ENCODE measurements at places on chromosomes 2 and 18.

DNA sequence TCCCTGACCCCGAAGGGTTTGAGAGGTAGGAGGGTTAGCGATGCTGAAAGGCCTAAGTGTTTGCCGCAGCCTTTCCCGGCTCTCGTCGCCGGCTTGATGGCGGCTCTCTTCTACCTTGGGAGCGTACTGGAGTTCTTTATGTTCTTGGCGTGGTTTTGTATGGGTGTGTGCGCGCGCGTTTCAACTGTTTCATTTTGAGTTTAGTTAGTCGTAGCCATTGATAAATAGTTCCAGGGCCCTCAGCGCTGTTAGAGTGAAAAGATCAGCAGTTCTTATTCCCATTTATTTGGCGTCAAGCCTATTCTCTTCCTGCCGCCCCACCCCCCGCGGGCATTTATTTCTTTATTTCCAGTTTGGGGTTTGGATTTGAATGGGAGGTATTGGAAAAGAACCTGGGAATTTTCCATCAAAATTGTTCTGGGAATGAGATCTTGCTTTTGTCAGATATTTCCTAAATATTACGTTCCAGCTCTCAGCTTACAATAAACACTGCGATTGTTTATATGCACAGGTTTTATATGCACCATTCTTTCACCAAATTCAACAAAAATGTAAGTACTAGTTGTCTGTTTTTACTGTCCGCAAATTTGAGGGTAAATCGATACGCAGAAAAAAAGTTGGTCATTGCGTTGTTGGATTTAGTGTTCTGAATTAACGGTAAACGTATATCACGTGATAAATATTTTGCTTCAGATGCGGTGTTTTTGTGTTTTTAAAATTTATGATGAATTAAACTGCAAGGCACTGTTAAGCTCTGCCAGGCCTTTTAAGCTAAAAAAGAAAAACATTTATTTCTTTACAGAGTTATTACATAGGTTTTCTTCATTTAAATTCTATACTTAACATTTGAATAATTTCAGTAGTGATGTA lies 954 bp downstream of the CCNT2 start:
- peak; percentile 75 for DNase-seq

GRCh38 chr18:10525371-10525691 lies 496 bp upstream of the NAPG start:
- no peak for DNase-seq

DNA sequence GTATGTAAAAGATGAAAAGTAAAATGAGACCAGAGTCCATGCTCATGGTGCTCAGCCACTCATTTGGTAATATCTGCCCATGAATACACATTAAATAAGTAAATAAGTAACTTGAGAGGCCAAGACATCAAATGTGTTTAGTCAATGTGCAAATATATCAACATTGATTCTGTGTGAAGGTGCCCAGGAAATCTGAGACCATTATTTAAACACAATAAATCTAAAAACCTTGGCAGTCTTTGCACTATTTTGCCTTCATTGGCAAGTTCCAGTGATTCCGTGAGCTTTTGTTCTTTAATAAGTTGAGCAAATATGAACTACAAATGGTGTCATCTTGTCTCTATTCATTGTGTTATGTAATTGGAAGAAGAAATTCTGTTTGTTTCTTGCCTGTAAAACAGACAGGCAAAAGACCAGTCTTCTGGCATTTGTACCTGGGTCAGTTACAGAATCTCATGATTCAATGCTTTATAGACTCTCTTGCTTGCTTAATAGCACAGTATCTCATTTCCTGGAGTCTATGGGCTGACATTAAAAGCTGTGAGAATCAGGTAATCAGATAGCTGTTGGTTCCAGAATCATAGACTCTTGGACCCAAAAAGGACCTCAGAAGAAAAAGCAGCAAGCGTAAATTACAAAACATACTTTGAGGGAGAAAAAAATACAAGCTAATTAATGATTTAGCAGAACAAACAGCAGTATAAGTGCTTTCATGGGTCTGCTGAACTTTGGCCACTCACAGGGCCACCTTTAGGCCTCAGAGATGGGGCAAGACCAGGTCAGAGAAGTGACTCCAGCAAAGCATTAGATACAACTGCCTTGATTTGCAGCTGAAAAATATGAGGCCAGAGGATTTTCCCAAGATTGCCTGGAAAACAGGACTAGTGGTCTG lies 20.0 kb upstream of the SERPINB3 start:
- no peak for DNase-seq

DNA sequence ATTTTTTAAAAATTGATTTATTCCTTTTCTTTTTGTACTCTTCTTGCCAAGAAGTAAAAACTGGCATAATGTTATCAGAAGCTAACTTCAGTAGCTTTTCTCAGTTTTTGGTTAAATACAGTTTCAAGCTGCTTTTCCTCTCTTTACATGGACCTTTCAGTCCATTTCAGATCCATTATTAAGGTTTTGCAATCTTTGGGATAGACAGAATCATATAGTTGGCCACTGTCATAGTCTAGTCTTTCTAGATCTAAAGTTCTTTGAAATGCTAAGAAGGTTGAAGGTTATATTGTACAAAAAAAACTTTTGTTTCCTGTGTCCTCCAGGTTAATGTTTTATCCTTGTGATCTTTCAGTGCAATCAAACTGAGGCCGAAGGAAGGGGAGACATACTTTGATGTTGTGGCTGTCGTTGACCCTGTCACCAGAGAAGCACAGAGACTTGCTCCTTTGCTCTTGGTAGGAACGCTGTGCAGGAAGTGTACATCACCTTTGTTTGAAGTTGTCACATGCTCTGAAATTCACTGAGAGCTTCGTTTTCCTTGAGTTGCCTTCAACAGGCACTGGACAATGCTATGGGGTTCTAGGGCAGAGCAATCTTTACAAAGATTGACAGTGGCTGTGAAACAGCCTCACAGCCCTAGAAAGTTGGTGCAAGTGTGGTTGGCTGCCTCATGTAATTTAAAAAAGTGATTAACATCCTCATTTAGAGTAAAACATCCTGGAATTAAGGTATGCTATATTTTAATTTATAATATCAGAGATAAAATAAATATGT lies 79.1 kb downstream of the UGGT1 start:
- DNase-seq, result no peak

GRCh38 chr2:7119132-7119835 lies 202.1 kb downstream of the RNF144A start:
- no peak for DNase-seq

- no peak for DNase-seq
Observed at GRCh38 chr2:97994476-97994875, 1.3 kb downstream of the TMEM131 start.

- no peak for DNase-seq
Observed at GRCh38 chr18:58069721-58070292, 25.8 kb downstream of the NEDD4L start.

DNA sequence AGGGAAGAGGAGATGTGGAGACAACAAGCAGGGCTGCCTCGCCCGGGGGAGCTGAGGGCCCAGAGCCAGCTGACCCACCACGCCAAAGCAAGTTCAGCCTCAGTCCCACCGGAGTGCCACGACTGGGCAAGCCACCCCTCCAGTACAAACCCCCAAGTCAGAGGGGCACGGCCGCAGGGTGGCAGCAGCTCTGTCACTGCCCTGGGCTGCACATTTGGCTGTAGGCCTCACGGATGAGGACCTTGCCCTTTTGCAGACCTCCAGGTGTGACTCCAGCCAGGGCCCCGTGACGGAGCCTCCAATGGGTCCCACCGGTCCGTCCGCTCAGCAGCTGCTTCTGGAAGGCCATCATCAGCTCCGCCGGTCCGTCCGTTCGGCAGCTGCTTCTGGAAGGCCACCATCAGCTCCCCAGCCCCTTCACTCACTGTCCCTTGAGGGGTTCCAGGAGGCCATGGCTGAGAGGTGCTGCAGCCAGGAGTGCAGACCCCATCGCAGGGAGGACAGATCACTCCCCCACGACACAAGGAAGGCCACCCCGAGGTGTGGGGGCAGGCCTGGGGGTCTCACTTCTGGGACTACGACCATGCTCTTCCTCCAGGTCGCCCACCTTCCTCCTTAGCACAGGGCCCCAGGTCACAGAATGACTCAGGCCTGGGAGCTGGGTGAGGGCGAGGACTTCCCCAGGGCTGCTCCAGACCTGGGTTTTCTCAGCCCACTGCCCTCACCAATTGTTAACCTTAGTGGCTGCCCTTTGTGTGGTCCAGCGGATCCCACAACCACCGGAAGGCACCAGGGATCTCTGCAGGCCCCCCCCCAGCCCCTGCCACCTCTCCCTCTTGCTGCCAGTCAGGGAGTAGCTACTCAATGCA lies 24.6 kb upstream of the STK25 start:
- no peak for DNase-seq

GRCh38 chr2:223941579-223942277 lies 3.4 kb downstream of the WDFY1 start:
- peak; percentile 78 for DNase-seq

DNA sequence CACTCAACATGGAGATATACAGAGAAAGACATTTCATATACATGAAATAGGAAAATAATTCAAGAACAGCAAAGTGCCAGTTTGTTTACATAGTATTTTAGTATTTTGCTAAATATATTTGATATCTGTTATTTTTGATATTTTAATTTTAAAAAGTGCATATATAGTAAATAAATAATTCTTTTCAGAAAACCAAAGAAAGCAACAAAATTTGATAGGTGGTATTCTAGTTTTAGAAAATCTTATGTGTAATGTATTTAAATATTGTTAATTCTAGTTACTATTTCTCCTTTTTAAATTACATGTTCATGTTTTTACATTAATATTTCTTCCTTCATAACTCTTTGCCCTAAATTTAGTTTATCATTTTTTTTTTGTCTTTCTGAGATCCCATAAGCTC lies 34.5 kb upstream of the FAM171B start:
- no peak for DNase-seq

DNA sequence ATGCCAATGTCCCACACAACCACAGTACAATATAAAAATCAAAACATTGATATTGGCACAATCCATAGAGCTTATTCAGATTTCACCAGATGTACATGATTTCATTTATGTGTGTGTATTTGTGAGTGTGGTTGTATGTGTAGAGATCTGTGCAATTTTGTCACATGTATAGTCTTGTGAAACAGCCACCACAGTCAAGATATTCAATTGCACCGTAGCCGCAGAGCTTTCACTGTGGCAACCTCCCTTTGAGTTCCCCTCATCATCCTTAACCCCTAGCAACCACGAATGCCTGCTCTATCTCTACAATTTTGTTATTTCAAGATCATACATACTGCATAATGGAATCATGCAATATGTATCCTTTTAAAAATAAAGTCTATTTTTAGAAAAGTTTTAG lies 391.3 kb downstream of the SETBP1 start:
- DNase-seq, result no peak

- DNase-seq, result no peak
Observed at GRCh38 chr2:84449055-84449454, 10.0 kb downstream of the SUCLG1 start.

- DNase-seq, result no peak
Observed at GRCh38 chr2:216499641-216500218, 1.1 kb downstream of the RPL37A start.

- no peak for DNase-seq
Observed at GRCh38 chr2:148048475-148049221, 27.8 kb downstream of the MBD5 start.

DNA sequence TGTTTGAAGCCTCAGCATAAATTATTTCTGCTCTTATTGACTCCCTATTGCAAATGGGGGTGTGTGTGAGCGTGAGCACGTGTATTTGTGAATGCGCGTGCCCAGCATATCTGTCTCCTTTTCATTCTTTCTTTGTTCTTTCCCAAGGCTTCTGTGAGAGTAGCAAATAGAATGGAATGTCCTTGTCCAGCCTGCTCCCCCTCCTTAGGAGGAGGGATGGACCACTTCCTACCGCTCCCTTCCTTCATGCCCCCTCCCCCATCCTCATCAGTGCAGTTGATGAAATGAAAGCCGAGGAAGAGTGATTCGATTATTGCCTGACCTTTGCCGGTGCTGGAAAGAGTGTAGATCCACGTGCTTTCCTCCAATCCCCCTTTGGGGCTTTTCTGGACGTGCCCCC lies 102.0 kb downstream of the CPO start:
- no peak for DNase-seq

DNA sequence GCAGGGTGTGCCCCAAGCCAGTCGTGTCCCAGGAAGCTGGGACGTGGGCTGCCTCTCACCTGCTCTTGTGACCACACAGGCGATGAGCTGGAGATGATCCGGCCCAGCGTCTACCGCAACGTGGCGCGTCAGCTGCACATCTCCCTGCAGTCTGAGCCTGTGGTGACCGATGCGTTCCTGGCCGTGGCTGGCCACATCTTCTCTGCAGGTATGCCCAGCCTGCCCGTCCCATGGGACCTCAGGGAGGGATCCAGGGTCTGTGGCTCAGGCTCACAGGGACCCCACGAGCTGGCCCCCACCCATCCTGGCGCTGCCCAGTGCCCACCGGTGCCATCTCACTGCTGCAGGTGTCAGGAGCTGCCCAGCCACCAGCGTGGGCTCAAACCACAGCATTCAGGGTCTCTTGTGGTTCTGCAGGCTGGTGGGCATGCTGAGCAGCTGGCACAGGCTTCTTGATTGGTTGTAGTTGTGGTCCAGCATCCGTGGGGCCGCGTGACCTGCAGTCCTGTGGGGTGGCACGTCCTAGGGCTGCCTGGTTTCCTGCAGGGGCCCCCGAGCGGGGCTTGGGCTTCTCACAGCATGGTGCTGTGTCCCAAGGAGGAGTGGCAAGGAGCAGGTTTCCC lies 3.8 kb downstream of the BOK start:
- no peak for DNase-seq

DNA sequence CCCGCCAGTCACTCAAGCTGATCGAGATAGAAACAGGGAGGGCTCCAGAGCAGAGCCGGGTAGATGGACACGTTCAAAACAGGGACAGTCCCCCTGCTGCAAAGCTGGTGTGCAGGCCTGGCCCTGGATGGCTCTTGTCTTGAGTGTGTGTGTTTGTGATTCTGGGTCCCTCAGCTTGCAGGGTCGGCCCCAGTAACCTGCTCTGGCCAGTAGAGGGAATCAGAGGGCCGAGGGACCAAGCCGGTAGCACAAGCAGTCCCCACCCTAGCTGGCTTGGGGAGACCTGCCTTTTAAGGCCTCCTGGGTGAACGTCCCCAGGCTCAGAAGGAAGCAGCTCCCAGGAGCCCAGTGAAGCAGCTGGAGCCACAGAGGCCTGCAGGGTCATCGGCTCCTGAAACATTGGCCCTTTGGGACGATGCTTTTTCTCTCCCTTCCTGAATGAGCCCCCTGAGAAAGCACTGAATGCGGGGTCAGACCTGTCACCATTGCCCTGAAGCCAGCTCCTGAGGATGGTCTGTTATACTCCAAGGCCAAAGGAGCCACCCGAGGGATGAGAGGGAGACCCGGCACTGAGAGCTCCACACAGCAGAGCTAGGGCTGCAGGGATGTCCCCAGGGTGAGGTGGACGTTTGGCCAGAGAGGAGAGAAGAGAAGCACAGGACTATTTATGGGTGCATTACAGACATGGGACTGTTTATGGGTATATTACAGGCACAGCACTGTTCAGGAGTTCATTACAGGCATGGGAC lies 15.4 kb upstream of the MLPH start:
- peak; percentile 69 for DNase-seq

DNA sequence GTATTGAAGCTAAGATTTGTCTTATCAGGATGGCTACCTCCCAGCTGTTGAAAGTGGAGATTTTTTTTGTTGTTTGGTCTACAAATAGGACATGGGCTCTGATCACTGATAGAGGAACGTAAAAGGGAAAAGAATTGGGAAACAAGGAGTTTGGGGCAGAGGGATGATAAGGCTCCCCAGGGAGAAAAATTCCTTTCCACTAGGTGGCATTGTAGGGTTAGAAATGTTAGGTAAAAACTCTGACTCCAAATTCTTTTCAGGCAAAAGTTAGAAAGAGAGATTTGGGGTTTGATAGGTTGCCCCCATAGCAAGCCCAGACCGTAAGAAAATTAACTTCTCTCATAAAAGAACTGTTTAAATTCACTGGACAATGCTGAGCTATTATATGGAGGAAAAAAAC lies 19.8 kb downstream of the CMPK2 start:
- no peak for DNase-seq

All from activated T-cell treated with anti-CD3 and anti-CD28 coated beads, Interleukin-2, amount 50 U/mL, for 48 hours (primary cell).